ENCODE measurements at places on chromosomes 3 and 15.

DNA sequence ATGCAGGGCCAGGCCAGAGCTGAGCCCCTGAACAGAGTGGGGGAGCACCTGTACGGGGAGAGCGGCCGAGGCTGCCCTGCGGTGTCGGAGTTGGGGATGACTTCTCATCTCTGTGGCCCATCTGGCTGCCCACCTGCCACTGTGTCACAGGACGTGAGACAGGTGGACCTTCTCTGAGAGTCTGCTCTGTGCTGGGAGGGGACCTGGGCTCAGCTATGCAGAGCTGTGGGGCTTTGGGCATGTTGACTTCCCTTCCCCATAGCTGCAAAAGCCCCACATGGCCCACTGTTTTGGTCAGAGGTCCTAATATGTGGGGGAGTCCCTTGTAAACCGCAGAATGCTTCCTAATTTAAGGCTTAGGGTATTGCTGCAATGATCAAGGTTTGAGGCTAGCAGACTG is 68.0 kb upstream of the TRPM1 start:
- no peak for DNase-seq

GRCh38 chr15:87387766-87388165 is 868.8 kb downstream of the NTRK3 start:
- no peak for DNase-seq

DNA sequence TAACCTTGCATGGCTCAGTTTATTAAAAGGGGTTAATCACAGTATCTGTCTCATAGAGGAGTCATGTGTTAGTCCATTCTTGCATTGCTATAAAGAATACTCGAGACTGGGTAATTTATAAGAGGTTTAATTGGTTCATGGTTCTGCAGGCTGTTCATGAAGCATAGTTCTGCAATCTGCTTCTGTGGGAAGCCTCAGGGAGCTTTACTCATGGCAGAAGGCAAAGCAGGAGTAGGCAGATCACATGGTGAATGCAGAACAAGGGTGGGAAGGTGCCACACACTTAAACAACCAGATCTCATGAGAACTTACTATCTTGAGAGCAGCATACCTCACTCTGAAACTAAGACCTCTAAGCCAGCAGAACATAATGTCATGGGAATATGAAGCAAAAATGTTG is 42.2 kb upstream of the PTX3 start:
- no peak for DNase-seq

DNA sequence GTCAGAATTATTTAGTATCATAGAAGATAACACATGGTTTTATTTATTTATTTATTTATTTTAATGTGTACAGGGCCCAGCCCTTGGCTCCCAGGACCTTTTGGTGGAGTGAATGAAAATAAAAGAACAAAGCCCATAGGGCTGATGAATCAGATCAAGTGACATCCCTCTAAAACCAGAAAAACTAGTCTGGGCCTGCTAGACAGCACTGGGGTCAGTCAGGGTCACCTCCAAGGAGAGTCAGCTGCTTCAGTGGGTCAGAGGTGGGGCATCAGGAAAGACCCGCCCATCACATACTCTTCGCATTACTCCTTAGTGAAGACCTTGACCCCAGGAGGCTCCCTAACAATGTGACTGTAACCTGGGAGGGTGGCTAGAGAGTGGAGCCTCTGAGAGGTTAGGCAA is 12.8 kb downstream of the PPCDC start:
- DNase-seq, result no peak

GRCh38 chr3:14802381-14802731 is 16.4 kb upstream of the FGD5 start:
- DNase-seq, result no peak

DNA sequence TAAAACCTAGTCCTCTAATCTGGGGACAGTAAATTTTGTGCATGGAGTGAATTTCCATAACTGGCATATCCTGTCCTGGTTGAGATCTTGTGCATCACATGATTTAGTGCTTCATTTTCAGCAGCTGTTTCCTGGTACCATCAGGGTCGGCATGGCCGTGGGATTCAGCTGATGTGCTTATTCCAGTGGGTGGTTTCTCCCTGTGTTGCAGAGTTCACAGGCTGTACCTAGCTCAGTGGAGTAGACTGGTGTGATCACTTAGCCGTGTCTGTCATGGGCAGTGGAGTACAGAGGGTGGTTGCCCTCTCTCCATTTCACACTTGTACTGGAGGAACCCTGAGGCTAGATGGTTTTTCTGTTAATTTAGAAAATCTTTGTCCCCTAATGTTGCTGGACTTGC is 228.5 kb downstream of the PTPRG start:
- DNase-seq, result no peak

- DNase-seq, result no peak
Measured at GRCh38 chr15:66617137-66618090, 51.6 kb upstream of the LCTL start.

GRCh38 chr3:11077466-11077865 is 76.8 kb upstream of the HRH1 start:
- no peak for DNase-seq

DNA sequence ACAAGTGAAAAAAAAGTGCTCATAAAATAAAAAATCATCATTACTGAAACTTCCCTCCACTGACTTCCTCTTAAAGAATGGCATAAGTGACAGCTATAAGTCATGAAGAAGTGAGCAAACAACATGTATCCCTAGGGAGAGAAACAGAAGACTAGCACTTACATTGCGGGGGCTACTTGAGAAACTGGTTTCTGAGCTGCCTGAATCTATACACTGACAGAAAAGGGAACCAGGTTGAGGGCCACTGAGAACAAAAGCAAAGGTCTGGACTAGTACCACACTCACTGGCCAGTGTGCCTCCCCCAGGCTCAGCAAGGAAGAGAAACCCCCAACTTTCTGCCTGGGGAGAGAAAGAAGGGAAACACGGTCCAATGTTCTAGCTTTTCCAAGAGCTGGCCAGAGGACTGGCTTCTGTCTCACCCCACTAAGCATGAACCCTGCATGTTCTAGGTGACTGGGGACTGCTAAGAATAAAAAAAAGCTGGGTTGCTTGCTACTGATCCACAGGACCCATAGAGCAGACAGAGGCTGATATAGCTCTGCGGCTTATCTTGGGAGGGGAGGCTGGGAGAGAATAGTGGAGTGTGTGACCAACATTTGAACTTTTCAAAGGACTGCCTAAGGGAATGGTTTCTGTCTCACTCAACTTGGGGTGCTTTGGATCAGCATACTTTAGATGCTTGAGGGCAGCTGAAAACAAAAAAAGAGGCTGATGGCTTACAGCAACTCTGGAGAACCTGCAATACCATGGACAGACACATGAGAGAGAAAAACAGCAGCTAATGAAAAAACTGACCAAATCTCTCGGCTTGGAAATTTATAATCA is 8.1 kb downstream of the RAD18 start:
- peak; percentile 49 for DNase-seq

DNA sequence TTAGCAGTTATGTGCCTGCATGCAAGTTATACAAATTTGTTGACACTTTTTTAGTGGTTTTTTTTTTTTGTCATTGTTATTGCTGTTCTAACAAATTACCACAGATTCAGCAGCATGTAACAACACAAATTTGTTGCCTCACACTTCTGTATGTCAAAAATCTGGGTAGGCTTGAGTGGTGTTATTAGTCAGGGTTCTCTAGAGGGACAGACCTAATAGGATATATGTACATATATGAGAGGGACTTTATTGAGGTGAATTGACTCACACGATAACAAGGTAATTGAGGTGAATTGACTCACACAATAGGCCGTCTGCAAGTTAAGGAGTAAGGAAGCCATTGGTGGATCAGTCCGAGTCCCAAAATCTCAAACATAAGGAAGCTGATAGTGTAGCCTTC is 15.0 kb upstream of the PLSCR1 start:
- DNase-seq, result no peak

- peak; percentile 67 for DNase-seq
Measured at GRCh38 chr3:48157950-48158376, 30.3 kb downstream of the CDC25A start.

DNA sequence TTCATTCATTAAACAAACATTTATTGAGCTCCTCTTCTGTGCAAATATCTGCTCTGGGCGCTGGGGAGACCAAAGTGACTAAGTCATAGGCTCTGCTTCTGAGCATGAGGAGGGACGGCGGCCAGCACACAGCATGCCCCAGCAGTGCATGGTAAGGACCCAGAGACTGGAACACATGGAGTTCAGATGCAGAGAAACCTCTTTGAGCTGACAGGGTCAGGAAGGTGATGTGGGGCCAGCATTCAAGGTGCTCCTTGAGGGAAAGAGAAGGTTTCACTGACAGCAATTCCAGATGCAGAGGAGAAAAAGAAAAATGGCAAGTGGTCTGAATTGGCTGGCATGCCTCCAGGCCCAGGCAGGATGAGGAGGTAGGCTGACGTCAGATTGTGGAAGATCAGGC is 234.5 kb downstream of the UACA start:
- DNase-seq, result no peak
